Activated CD8-positive, alpha-beta memory T cell treated with anti-CD3 and anti-CD28 coated beads for 36 hours (primary cell): ENCODE measurements at places on chromosomes 16 and 17. TPM values are rescaled to one million over a fixed set of nuclear protein-coding genes. Genes with fewer than 3 reads are reported as not detected.

SPATA32 gene
- total RNA-seq: 0.25 TPM

MCRIP1 gene
- total RNA-seq: 46.3 TPM

CPNE7 gene
- total RNA-seq: 5.6 TPM

MAF gene
- 51.6 TPM for total RNA-seq
